ENCODE measurements at places on chromosomes 7 and 10. TPM values are rescaled to one million over a fixed set of nuclear protein-coding genes. Genes with fewer than 3 reads are reported as not detected.

The ZNF37A gene
- total RNA-seq: 9.8 TPM

The AKR1D1 gene
- total RNA-seq: not detected

The LIPF gene
- not detected for total RNA-seq

GRCh38 chr7:2393706-2394105 lies 9.7 kb upstream of the CHST12 start:
- no peak for DNase-seq

The ELOVL3 gene
- total RNA-seq: not detected

DNA sequence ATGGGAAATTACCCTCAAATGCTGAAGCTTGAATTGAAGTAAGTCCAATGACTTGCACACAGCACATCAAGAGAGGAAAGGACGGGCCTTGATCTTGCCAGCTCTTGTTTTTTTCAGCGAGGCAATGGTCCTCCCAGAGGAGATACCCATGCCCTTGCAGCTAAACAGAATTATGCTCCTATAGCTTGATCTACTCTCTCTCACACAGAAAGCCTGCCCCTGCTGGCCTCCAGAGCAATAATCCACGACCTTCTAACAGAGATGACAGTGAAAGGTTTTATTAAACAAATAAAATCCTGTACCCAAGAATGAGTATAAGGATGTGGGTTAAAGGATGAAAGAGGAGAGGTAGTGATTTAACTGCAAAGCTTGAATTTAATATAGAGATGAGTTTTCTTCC lies 268.0 kb downstream of the ADRA2A start:
- DNase-seq: no peak

The FRAT1 gene
- 6.8 TPM for total RNA-seq

DNA sequence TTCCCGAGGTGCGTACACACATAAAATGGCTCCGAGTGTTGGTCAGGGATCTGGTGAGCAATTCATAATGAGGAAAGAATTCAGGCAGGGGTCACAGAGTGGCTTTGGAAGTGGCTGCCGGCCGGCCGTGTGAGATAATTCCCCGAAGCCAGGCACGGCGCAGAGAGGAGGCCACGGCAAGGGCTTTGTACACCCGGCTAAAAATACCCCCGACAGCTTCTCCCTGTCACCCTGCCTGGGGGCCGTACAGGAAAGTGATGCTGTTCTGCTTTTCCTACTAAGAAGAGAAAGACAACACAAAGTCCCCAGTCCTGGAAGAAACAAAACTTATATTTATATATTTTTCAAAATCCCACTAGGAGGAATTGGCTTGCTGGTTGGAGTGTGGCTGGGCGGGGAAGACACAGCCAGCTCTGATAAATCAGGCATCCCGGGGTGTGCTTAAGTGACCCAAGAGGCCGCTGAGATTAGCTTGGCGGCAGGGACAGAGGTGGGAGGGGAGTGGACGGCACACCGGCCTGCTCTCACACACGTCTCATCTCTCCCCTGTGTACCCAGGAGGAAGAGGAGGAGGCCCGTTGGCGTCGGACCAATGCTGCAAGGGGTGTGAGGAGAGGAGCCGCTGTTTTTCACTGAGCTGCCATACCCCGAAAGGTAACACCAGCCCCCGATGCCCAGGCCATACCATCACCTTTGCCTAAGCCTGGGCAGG lies 70.5 kb downstream of the ZMIZ1 start:
- peak; percentile 86 for DNase-seq

DNA sequence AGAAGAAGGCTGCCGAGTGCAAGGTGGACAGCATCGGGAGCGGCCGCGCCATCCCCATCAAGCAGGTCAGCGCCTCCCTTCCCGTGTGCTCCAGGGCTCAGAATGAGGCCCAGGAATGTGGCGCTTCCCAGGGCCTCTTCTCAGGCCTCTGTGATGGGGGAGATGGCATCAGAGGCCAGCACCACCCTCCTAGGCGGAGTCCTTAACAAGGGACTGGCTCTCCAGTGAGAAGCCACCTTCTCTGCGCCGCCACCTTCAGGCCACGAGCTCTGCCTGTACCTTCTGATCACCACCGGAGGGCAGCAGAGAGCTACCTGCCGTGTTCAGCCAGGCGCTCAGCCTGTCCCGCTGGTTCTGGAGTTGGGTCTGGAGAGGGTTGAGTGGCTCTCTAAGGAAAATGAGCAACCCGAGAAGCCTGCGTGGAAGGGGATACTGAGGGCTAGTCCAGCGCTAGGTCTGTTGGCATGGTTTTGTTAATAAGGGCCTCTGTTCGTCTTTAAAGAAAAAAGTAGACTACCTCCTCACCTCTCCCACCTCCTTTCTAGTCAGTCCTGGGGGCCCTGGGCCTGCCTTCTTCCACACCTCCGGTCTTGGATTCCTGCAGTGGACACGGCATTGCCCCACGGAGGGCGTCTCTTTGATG lies 37.7 kb downstream of the AGAP3 start:
- peak; percentile 87 for DNase-seq

GRCh38 chr10:78385599-78385998 lies 351.9 kb downstream of the RPS24 start:
- DNase-seq: no peak

The TEX36 gene
- total RNA-seq: not detected

The AKR1B1 gene
- 230 TPM for total RNA-seq

DNA sequence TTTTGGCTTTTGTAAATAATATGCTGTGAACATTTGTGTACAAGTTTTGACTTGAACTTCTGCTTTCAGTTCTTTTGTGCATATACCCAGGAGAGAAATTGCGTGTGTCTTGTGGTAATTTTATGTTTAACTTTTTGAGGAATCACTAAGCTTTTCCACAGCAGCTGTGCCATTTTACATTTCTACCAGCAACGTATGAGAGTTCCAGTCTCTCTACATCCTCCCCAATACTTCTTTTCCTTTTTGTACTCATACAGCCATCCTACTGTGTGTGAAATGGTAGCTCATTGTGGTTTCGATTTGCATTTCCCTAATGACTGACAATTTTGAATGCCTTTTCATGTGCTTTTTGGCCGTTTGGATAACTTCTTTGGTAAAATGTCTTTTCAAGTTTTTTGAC lies 66.3 kb upstream of the INHBA start:
- DNase-seq: no peak

The CALN1 gene
- total RNA-seq: not detected

All from left ventricle myocardium superior (tissue), 1 donor.